SK-N-SH treated with all-trans-retinoic acid at 6 μM for 48 hours (cell line): ENCODE measurements at places on chromosomes 6 and 20.

- ATAC-seq = no peak
Measured at GRCh38 chr20:54054516-54054915, 15.9 kb downstream of the BCAS1 start.

DNA sequence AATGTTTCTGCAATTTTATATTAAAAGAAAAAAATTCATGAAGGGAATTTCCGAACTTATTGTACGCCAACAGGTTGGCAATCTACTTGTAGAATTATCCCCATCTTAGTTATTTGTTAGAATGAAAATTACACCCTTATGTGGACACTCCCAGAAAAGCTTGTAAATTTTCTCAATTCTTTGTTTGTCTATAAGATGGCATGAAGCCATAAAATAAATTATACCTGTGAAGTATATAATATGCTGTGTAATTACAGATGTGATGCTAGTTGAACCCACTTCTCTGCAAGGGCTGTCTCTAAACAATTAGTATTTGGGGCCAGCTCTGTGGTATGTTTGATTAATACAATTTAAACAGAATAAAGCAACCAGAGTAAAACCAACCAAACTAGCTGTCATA is 52.1 kb upstream of the DSP start:
- no peak for ATAC-seq

- ATAC-seq = no peak
Measured at GRCh38 chr20:16191496-16191895, 381.8 kb downstream of the KIF16B start.

DNA sequence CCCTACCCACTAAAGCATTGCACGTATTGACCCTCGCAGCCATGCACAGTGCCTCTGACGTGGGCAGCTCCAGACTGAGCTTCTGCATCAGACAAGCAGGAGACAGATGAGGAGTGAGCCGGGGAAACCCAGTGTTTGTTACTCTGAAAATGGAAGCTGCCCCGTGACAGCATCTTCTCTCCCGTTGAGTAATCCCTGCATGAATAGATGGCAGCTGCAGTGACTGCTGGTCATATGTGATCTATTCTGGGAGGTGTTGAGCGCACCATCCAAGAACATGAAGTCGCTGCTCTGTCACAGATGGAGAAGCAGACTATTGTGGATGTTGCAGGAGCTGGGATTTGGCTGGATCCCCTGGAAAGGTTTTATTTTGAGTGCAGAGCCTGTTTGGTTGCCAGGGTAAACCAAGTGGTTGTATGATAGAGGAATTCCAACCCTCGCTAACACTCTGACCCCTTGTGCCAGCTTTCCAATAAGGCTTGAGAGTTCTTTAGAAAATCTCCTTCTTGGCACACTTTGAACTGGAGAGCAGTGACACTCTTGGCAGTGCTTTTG is 242.2 kb downstream of the NRN1 start:
- peak; percentile 16; the same call in 1 of the 3 replicates for ATAC-seq

- ATAC-seq = no peak
Measured at GRCh38 chr6:52550870-52551269, 26.0 kb downstream of the TRAM2 start.

DNA sequence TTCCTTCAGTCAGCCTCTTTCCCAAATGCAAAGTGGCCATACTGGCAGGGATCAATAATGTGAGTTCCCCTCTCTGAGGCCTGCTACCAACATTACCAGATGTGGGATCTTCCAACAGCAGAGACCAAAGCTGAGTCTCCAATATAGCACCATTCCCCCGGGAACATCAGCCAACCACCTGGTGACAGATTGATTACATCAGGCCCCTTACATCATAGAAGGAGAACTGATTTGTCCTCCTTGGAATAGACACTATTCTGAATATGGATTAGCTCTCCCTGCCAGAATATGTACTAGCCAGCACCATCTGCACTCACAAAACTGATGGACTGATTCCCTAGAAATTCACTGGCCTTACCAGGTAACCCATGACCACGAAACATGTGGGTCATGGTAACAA is 61.9 kb upstream of the CARMIL1 start:
- no peak for ATAC-seq

DNA sequence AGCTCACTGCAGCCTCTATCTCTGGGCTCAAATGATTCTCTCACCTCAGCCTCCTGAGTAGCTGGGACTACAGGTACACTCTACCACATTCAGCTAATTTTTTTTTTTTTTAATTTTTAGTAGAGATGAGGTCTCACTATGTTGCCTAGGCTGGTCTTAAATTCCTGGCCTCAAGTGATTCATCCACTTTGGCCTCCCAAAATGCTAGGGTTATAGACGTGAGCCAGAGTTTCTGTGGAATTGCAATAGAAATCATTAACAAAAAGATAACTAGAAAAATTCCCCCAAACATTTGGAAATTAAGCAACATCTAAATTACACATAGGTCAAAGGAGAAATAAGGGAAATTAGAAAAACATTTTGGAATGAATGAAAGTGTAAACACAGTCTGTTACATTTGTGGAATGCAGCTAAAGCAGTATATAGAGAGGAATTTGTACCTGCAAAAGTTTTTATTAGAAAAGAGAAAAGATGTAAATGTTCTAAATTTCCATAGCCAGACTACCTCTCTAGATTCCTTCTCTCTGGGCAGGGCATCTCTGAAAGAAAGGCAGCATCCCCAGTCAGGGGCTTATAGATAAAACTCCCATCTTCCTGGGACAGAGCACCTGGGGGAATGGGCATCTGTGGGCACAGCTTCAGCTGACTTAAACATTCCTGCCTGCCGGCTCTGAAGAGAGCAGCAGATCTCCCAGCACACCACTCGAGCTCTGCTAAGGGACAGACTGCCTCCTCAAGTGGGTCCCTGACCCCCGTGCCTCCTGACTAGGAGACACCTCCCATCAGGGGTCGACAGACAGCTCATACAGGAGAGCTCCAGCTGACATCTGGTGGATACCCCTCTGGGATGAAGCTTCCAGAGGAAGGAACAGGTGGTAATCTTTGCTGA is 51.3 kb downstream of the ATRN start:
- no peak for ATAC-seq

DNA sequence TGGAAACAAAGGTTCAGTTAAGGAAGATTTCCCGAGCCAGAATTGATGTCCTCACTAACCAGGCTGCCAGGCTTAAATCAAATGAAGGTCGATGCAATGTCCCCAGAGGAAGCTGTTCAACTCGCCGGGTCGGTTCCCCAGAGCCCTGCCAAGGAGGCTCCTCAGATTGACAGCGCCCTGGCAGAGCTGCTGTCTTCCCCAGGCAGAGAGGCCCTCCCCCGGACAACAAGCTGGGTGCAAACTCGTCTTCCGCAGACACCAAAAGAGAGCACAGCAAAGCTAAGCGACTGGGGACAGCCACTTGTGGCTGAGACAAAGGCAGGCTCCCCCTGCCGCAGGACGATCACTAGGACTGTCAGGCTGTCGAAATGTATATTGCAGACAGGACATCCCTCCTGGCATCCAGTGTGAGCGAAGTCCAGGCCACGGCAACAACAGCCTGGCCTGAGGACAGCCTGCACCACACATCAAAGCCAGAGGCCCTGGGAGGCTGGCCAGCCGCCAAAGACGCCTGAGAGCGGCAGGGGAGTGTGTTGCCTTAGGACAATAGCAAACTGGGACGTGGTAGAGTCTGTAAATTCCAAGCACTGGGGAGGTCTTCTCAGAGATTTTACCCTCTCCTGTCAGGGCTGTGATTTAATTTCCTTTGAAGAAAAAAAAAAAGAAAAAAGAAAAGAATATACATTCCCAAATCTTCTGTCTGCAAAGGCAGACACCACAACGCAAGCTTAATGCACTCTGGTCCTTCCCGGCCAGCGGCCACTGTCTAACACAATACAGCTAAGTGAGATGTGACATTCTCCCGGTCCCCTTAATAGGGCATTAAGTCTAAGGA is 99.1 kb downstream of the HIVEP2 start:
- ATAC-seq = peak; percentile 85
